ENCODE measurements at places on chromosomes 16 and 17.

DNA sequence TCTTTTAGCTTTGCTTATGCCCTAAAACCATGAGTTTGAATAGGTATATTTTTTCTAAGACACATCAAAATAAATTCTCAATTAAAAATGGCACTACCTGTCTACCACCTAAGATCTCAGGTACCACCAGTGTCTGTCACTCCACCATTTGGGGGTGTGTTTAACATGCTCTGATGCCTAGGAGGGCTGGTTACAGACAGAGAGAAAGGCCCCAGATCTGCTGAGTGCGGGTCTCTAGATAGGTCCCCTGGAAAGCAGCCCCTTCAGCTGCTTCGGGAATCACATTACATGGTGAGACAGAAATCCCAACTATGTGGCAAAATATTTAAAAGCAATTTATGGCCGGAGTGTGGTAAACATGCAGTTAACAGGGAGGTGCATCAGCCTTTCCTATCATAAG lies 653 bp upstream of the VAC14 start:
- DNase-seq, result no peak

GRCh38 chr16:47060596-47060995 lies 83.1 kb downstream of the NETO2 start:
- no peak for DNase-seq

DNA sequence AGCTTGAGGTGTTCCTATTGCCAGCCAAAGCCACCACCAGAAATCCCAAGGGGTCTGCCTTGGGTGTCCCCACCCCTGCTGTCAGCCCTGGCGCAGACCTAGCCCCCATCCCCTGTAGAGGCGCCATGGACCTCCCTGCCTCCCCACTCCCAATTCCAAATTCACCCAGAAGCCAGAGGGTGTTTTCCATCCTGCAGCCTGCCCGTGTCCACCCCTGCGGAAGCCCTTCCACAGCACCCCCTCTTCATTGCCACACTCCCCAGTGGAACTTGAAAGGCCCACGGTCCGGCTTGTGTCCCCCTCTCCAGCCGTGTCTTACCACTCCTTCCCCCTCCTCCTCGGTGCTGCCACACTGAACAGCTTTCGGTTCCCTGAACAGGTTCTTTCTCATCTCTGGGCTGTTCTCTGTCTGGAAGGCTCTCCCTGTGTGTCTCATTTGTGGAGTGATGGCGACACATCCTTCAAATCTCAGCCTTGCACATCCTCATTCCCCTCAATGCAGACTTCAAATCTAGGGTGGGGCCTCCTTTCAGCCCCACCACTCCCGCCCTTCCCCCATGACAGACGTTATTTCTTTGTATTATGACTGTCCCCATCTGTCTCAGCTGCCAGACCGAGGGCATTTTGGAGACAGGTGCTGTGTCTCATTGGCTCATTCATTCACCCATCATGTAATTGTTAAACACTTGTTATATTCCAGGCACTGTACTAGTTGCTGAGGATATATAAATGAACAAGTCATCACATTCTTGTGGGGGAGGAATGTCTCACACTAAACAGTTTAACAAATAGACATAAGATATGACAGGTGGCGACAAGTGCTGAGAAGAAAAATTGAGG lies 36.3 kb downstream of the ADGRG5 start:
- DNase-seq, result no peak

- no peak for DNase-seq
Measured at GRCh38 chr16:51951668-51952298, 595.2 kb downstream of the TOX3 start.

DNA sequence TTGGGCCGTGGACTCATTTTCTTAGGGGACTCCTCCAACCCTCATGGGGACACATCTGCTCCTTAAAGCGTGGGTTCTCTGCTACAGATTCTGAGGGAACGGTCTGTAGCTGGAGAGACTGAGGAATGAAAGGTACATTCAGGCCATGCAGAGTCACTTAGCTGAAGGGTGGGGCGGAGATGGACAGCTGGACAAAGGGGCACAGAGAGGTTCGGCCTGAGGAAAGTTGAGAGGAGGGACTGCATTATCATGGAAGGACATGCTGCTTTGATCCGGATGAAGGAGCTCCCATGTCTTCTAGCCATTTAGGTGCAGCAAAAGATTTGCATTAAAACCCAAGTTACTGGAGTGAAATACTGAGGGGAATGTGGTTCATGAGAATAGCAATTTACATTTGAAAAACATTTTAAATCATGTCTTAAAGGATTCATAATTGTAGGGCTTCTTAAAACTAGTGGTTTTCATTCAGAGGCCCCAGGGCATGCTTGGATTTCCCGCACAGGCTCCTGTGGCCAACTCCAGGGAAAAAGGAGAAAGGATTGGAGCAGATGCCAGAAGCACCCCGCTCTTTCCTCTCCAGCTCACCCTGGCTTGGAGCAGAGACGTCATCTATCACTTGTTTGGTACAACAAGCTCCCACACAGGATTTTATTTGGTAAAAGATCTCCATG lies 54.2 kb downstream of the CDRT4 start:
- no peak for DNase-seq

DNA sequence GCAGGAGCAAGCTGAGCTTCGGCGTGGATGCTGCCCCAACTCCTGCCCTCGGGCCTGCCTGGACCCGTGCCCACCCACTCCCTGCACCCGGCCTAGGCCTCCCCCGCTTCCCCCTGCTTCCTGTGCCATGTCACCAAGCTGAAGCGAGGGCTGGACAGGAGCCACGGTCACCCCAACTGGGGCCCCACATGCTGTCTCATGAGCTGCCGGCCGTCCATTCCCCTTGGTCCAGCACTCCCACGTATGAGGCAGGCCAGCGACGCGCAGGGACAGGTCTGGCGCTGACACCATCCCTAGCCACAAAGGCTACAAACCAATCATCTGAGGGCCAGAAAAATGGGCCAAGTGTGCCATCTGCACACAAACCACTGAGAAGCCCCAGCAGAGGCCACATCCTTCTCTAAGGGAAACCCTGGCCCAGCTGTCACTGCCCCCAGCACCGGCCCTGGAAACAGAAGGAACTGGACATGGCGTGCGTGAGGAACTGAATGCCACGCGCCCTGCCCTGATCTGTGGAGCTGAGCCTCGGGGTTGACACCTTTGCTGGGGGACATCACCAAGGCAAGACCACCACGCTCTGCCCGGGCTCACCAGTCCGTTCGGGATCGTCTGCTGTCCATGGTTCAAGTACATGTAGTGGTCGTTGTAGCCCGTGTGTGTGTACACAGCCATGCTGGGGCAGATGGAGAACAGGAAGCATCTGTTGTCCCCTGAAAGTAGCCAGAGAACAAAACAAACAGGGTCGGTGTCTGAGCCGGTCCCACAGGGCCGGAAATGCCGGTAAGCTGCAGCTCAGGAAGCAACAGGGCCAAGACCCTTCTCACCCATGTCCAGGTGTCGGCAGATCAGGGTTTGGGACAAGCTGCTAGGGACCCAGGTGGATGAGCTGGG lies 22.2 kb downstream of the MEAK7 start:
- DNase-seq, result no peak

- no peak for DNase-seq
Measured at GRCh38 chr17:2192367-2193057, 111.1 kb downstream of the SMG6 start.

- DNase-seq, result no peak
Measured at GRCh38 chr17:78126895-78127238, 1.7 kb downstream of the TMC6 start.

DNA sequence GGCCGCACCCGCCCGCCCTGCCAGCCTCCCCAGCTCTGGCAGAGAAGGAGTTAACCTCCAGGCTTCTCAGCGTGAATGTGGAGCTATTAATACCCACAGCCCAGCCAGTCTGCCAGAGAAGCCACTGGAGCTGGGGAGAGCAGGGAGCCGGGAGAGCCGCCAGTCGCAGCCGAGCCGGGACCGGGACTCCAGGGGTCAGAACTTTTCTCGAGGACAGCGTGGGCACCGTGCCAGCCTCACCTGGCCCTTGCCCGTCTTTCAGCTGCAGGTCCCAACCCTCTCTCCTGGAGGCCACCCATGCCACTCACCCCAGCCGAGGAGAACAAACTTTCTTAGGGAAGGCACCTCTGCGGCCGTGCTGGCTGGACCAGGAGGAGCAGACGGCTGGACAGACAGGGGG lies 33.8 kb upstream of the SBK1 start:
- DNase-seq, result no peak

- no peak for DNase-seq
Measured at GRCh38 chr16:19882186-19882585, 2.5 kb downstream of the GPRC5B start.

DNA sequence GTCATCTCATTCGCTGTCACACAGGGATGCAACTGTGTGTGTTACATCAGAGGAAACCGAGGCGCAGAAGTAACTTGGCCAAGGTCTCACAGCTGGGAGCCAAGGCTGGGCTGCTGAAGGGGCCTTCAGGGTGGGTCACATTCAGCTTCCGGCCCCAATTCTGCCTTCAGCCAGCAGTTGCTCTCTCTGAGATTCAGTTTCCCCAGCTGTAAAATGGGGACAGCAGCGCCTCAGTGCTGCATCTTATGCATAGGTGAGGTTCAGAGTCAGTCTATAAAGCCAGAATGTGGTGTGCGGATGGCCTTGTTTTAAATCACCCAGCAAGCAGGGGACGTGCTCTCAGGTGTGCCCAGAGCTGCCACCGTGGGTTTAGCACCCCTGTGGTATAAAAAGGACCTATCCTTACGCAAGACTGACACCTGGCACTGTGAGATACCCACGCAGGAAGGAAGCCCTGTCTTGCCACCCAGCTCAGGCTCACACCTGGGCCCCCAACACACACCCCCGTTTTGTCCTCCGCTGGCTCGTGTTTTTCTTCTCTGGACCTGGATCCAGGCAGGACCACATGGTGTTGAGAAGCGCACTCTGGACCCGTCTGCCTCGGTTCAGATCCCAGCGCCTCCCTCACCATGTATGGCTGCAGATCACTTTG lies 94.6 kb upstream of the GSE1 start:
- no peak for DNase-seq

DNA sequence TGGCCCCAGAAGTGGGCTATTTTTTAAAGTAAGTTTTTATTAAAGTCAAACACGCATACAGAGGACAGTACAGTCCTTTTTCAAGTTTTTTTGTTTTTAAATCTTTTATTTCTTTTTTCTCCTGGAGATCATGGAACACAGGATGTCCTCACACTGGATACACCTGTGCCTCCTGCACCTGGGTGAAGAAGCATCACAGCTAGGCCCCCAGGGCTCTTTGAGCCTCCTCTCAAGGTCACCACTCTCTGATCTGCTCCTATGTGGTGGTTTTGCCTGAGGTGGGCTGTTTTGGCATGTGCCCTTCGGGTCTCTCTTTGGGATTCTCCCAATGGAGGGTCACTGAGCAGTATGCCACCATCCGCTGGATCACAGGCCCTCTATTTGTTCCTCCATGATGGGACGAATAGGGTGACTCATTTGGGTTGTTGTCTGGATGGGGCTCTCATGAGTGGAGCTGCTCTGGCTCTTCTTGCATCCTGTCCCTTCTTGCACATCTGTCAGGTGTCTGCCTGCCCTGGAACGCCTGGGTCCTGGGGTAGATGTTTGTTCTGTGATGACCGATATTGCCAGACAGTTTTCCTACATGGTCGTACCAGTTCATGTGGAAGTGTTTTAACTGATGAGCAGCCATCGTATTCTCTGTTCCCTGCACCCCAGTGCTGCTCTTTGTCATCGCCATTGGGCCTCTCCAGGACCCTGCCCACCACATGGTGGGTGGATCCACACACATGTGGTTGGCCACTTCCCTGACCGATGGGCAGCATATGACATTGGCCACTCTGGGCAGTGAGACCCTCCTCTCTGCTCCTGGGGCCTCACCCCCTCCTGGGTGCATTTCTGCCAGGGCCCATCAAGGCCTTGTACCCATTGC lies 55.2 kb upstream of the MED9 start:
- no peak for DNase-seq

DNA sequence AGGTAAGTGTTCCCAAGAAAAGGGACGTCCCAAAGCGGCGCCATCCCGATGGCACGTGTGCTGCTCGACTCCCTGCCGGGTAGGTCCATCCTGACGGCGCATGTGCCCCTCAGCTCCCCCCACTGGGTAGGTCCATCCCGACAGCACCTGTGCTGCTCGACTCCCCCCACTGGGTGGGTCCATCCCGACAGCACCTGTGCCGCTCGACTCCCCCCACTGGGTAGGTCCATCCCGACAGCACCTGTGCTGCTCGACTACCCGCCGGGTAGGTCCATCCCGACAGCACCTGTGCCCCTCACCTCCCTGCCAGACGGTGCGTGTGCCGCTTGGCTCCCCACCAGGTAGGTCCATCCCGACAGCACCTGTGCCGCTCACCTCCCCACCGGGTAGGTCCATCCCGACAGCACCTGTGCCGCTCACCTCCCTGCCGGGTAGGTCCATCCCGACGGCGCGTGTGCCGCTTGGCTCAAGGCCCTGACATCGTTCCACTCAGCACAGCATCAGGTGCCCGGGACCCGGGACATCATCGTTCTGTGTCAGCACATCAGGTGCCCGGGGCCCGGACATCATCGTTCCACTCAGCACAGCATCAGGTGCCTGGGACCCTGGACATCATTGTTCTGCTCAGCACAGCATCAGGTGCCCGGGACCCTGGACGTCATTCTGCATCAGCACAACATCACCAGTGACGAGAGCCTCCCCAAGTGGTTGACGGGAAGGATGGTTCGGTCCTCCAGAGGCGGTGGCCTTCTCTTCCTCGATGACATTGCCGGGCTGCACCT lies 5.7 kb upstream of the FN3K start:
- DNase-seq, result no peak
